ENCODE measurements at places on chromosomes 12 and 14.

DNA sequence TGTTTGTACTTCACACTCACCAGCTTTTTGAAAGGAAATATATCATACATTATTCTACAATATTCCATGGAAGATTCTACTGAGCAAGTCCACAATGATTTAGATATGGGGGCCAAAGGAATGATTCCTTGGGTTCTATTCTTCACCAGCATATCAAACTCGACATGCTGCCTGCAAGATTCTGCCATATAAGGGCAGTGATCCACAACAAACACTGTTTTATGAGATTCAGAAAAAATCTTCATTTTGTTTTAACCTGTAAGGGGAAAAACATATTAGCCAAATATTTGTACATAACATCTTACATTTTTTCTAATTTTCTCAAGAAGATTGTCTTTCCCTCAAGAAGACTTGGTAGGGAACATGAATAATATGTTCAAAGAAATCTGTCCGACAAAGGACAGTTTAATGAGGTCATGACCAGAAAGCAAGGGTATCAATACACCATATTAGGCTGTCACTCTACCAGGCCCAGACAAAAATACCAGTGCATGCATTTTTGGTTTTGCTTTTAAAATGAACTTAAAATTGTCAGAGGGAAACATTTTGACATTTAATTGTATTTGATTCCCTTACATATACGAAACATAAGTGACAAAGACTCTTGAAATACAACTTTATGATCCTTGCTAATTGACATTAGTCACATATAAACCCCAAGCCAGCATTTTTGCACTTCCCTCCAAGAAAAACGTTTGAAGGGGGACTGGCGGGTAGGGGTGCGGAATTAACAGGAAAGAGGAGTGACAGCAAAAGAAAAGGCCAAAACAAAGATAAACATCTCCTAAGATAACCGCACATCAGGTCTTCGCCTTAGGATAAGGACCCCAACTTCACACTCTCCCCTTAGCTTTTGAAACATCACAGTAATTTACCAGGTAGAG lies 980 bp downstream of the INTS13 start:
- peak; percentile 10 for DNase-seq

GRCh38 chr14:61653507-61653906 lies 41.8 kb upstream of the HIF1A start:
- DNase-seq: no peak

DNA sequence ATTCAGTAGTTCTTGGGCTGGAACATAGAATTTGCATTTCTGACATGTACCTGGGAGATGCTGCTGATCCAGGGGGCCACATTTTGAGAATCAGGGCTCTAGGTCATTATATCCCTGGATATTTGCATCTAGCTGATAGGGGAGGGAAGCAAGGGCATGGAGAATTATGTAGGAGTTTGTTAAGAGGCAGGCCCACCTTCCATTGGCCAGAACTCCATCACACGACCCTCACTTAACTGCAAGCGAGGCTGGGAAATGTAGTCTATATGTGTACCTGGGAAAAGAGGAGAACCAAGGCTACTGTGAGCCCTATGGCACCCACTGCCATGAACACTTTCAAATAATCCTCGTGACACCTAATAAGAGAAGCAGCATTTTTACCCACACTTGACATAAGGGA lies 657.6 kb downstream of the MED13L start:
- DNase-seq: no peak

- DNase-seq: no peak
Observed at GRCh38 chr14:30753452-30753851, 120.9 kb upstream of the COCH start.

DNA sequence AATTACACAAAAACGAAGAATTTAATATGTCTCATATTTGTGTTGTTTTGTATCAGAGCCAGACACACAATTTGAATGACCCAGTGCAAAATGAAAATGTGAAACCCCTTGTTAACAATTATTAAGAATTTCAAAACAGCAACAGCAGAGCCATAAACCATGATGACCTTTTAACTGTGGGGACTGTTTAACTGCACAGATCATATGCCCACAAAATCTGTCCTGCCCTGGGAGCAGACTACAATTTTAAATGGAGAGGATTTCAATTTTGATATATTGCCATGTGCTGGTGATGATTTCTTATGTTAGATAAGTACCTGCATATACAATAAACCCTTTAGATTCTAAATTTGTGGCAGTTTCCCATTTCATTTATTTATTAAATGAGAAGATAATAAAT lies 455.5 kb upstream of the MGAT4C start:
- no peak for DNase-seq

GRCh38 chr12:7075518-7075917 lies 15.0 kb downstream of the C1S start:
- no peak for DNase-seq

GRCh38 chr14:81484120-81484519 lies 49.5 kb downstream of the SEL1L start:
- DNase-seq: no peak

DNA sequence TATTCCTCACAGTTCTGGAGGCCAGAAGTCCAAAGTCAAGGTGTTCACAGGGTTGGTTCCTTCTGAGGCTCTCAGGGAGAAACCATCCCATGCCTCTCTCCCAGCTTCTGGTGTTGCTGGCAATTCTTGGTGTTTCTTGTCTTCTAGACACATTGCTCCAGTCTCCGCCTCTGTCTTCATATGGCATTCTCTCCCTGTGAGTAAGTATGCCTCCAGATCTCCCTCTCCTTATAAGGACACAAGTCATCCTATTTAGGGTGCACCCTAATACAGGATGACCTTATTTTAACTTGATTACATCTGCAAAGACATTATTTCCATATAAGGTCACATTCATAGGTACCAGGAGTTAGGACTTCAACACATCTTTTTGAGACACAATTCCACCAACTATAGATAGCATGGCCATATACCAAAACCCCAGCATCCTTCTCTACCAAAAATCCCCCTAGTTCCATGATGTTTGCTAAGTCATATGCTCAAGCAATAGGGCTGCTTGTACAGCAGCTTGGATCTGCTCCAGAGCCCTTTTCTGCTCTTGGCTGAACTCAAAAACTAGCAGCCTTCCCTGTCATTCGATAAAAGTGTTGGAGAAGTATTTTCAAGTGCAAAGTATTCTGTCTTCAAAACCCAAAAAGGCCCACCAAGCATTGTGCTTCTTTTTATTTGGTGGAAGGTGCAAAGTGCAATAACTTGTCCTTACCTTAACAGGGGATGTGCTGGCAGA lies 79.2 kb upstream of the CMKLR1 start:
- DNase-seq: no peak

DNA sequence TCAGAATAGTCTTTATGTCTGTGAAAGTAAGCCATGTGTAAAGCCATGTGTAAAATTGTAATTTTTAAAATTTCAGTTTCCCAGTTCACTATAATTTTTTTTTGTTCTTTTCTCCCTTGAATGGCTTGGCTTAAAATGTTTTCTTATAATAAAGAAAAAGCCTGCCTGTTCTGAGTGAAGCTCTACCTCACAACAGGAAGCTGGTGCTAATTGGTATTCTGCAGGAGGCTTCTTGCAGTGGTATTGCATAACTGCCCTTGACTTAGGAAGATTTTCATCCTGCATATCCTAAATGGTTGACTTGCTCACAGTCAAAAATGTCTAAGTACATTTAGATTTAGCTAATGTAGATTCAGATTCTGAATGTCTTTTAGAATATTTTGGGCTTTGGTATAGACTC lies 49.5 kb downstream of the ATP2A2 start:
- no peak for DNase-seq

DNA sequence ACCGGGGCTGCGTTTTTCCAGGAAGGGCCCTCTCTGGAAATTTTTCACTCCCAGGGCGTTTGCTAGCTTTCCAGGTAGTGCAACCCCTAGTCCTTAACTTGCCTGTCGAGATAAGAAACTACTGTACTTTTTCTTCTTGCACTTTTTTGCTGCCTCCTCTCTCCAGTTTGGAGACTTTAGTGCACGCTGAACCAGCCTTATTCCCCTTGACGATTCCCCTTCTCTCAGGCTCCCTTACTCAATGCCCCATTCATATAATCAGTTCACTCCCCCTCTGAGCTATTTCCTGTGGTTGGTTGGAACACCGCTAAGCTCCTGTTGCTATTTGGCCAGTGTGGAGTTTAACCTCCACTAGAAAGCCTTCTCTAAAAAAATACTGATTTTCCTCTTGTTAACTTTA lies 682 bp downstream of the CREBL2 start:
- DNase-seq: peak; percentile 5

DNA sequence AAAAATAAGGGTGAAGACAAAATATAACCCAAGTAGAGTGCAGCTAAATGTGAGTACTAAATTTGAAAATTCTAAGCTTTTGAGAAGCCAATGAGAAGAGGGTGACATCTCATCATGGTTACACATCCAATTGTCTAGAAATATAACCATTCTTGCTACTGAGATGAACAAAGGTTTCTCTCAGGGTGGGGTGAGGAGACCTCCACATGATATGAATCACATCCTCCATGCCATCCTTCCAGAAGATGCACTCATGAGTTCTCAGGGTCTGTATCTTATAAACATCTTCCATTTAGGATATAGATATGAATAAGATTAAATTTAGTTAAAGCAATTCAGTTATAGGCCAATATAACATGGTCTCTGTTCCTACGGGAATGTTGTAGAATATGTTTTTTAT lies 38.9 kb upstream of the E2F7 start:
- DNase-seq: no peak

DNA sequence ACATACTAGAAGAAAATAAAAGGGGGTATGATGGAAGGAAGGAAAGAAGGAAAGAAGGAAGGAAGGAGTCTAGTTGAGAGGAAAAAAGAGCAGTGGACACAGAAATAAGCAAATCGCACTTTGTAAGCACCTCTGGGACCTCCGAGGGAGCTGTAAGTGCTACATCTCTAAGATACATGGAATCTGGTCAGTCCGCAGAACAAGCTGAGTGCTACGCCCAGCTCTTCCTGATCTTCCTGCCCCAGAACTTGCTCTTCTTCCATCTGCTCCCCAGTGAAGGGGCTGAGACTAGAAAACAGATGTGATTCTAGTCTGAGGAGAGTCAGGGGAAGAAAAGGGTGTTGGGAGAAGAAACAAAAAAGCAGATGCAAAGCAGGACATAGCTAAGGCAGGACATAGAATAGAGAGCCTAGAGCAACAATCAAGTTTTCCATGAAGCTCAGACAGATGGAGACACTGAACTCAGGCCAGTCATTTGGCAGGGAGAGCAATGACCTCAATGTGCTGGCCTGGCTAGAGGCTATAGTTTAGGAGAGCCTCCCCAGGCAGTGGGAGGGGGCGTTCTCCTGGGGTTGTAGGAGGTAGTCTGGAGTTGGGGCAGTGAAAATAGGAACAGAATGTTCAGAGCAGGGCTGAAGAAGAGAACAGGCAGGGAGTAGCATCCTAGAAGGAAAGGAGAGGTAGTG lies 1.7 kb upstream of the MFAP5 start:
- DNase-seq: no peak

GRCh38 chr14:69260190-69260860 lies 367 bp downstream of the GALNT16 start:
- no peak for DNase-seq

DNA sequence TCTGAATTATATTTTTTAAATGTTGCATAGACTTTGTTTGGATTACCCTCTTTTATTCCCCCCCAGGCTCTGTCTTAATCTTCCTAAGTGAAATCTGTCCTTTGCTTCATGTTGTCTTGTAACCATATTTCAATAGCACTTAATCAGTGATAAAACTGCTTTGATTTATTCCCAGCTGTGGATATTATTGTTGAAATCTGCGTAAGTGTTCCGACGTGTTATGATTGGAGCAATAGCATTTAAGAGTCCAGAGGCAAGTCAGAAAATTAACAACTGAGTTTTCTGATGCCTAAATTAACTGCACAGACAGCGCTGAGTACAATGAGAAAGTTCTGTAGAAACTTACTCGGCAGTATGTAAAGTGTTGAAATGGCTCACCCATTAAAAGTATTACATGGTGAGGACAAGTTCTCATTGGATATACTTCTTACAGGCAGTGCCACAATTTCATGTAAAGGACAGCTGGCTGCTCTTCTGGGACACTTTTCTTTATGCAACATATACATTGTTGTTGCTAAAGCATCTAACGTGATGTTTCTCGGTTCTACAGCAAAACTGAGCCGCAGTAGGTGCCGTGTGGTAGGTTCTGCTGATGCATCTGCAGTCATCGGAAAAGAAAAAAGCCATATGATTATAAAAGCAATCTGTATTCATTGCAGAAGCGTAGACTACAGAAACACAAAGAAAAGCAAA lies 501.0 kb downstream of the EGLN3 start:
- no peak for DNase-seq

DNA sequence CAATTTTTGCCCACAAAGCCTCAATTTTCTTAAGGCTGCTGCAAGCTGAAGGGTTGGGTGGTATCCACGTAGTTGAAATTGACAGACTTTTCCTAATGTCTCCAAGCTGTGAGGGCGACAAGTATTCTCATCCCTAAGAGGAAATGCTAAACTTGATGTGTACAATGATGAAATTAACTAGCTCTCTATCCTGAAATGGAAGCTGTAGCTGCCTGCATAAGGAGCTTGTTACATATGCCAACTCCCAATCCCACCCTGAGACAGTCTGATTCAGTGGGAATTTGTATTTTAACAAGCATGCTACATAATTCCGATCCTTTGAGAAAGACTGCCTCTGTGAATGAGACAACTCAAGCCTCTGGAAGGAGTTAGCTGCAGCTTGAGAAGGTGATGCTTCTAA lies 45.7 kb upstream of the MDM1 start:
- no peak for DNase-seq

DNA sequence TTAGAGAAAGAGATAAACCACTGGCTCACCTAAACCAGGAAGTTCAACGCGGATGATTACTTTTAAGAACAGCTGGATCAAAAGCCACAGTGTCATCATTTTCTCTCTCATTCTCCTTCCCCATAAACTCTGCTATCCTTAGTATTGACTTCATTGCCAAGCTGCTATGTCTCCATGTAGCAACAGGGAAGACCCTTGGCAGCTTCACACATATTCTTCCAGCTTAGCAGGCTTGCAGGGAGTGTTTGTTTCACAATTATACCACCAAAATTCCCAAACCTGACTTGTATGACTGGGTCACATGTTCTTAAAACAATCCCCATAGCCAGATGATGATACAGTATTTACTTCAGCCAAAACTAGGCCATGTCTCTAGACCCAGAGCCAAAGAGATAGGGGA lies 235.5 kb downstream of the PAWR start:
- DNase-seq: no peak

- no peak for DNase-seq
Observed at GRCh38 chr12:56766535-56766934, 3.4 kb downstream of the HSD17B6 start.

GRCh38 chr12:77686760-77687159 lies 143.9 kb upstream of the NAV3 start:
- DNase-seq: no peak

DNA sequence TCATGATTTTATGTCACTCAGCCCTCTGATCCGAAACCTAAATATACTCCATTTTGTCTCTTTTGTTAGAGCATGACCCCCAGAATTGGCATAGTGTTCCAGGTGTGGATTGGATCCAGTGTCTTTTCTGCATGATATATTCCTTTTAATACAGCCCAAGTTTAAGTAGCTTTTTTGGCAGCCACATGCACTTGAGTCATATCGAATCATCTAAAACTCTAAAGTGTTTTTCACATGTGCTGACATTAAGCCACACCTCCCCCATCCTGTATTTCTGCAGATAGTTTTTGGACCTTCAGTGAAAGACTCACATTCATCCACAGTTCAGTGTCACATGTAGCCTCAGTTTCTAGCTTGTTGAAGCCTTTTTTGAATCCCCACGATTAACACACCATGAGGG lies 30.6 kb downstream of the BORCS5 start:
- peak; percentile 14 for DNase-seq

Data from activated CD4-positive, alpha-beta T cell treated with anti-CD3 and anti-CD28 coated beads for 4 hours (primary cell).